ENCODE measurements at places on chromosomes 1 and 21. TPM values are rescaled to one million over a fixed set of nuclear protein-coding genes. Genes with fewer than 3 reads are reported as not detected.

The NFYC gene
- 75.9 TPM for total RNA-seq

The LCE2A gene
- total RNA-seq = not detected

The TCHH gene
- total RNA-seq = not detected

DNA sequence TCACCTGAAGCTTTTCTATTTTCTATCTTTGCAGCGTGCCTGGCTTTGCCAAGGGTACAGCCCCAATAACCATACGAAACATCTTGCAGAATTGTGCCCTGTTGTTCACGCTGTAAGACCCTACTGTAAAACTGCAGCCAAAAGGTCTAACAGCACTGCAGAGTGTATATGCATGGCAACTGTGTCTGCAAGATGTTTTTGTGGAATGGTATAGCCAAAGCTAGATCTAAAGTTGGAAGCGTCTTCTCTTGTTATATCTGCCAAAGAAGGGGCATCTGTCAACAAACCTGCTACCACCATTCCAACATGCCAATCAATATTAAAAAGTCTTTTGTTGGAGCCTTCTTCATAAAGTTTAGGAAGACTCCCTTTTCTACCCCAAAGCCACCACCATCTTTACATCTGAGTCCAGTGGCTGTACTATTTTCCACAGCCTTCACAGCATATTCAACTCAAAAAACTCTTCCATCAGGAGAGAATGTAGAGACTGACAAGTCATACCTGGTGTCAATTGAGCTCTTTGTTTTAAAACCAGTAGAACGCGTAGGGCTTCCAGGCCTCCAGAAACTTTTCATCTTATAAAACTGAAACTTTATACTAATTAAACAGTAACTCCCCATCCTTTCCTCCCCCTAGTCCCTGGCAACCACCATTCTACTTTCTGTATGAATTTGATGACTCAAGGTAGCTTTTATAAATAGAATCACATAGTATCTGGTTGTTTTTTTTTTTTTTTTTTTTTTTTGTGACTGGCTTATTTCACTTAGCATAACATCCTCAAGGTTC lies 40.0 kb downstream of the ZSCAN20 start:
- DNase-seq = no peak

DNA sequence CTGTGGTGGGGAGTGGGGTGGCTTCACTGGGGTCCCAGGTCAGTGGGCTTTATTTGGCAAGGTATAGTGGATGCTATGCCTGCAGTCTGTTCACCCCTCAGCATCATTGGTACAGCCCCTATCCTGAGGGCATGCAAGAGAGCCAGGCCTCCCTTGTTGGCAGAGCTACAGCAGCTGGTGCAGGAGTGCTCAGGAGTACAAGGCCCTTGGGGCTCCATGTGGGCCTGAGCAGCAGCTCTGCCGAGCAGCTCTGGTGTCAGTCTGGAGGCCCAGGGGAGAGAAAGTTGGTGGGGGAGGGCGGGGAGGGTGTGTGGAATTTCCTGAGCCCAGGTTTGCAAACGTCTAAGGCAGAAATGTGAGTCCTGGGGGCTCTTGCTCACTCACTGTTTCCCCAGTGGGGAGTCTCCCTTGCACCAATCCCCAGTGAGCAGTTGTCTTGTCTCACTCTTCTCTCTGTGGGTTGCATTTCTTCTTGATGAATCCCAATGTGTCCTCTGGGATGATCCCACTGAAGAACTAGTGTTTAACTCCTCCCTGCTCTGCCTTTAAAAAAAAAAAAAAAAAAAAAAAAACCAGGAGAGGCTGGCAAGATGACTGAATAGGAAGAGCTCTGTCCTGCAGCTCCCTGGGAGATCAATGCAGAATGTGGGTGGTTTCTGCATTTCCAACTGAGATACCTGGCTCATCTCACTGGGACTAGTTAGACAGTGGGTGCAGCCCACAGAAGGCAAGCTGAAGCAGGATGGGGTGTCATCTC lies 39.5 kb upstream of the CYP4X1 start:
- DNase-seq = no peak

DNA sequence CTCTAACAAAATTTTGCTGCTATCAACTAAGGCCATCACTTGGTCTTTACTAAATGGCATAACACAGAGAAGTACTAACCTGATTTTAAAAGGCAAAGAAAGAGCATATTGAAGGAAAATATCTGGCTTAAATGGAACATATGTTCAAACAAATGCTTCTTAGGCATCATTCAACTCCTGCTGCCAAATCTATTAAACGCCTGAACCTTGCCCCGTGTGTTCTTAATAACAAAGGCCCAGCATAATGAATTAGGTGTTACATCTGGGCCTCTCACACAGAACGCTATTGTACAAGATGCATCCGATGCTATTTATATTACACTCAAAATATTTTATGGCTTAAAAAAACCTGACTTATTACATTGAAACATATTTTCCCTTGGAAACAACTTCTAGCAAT lies 48.4 kb downstream of the B3GALNT2 start:
- DNase-seq = no peak

DNA sequence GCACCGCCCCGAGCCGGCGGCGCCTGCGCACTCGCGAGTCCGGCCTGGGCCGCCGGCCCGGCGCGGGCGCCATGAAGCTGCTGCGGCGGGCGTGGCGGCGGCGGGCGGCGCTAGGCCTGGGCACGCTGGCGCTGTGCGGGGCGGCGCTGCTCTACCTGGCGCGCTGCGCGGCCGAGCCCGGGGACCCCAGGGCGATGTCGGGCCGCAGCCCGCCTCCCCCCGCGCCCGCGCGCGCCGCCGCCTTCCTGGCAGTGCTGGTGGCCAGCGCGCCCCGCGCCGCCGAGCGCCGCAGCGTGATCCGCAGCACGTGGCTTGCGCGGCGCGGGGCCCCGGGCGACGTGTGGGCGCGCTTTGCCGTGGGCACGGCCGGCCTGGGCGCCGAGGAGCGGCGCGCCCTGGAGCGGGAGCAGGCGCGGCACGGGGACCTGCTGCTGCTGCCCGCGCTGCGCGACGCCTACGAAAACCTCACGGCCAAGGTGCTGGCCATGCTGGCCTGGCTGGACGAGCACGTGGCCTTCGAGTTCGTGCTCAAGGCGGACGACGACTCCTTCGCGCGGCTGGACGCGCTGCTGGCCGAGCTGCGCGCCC lies at the start of gene B3GALT6:
Gene B3GALT6 (plus strand): TSS at position 30 of the 588 bp plus-strand sequence. CDS start 42 bp downstream, at position 72.
- no peak for DNase-seq

DNA sequence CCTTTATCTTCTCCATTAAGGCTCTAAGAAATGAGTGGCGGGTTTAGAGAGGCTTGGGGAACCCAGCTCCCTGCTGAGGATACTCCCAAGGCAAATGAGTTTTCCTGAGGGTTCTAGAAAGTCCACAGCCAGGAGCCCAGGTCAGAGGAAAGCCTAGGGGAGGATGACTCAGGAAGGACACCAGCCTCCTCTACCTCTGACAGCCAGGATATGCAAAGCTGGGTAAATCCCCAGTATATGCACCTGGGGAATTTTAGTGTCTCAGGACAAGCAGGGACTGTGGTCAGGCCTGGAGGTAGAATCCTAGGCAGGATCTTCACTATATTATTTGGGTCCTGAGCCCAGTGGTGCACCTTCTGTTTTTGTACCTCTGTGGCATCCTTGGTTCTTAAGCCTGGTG lies 23.5 kb upstream of the WNT4 start:
- no peak for DNase-seq

DNA sequence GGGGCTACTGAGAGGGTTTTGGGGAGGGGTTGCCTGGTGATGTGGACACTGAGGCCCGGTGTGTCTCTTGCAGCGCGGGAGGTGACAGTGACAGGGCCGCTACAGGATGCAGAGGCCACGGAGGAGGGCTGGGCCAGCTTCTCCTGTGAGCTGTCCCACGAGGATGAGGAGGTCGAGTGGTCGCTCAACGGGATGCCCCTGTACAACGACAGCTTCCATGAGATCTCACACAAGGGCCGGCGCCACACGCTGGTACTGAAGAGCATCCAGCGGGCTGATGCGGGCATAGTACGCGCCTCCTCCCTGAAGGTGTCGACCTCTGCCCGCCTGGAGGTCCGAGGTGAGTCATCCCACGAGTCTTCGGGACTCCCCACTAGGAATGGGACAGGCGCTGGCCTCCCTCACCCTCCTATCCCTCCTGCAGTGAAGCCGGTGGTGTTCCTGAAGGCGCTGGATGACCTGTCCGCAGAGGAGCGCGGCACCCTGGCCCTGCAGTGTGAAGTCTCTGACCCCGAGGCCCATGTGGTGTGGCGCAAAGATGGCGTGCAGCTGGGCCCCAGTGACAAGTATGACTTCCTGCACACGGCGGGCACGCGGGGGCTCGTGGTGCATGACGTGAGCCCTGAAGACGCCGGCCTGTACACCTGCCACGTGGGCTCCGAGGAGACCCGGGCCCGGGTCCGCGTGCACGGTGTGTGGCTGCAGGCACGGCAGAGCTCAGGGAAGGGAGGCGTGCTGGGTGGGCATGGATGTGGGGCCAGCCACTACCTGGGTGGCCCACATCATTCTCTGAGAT lies 72.5 kb downstream of the OBSCN start:
- peak; percentile 56 for DNase-seq

DNA sequence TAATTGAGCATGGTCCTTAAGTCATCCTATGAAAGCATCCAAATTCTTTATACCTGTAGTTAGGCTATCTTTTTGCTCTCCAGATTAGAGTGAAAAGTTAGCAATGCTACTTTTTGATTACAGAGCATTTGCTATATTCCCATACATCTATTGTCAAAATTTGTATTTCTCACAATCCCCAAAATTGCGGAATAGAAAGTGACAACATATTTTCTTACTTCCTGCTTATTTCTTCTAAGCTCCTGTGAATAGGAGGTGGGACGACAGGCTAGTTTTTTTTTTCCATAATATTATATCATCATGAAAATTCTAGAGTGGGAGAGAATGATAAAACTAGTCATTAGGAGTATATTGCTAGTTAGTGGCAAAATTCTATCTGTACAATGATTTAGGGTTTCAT lies 264.0 kb upstream of the DPYD start:
- no peak for DNase-seq

DNA sequence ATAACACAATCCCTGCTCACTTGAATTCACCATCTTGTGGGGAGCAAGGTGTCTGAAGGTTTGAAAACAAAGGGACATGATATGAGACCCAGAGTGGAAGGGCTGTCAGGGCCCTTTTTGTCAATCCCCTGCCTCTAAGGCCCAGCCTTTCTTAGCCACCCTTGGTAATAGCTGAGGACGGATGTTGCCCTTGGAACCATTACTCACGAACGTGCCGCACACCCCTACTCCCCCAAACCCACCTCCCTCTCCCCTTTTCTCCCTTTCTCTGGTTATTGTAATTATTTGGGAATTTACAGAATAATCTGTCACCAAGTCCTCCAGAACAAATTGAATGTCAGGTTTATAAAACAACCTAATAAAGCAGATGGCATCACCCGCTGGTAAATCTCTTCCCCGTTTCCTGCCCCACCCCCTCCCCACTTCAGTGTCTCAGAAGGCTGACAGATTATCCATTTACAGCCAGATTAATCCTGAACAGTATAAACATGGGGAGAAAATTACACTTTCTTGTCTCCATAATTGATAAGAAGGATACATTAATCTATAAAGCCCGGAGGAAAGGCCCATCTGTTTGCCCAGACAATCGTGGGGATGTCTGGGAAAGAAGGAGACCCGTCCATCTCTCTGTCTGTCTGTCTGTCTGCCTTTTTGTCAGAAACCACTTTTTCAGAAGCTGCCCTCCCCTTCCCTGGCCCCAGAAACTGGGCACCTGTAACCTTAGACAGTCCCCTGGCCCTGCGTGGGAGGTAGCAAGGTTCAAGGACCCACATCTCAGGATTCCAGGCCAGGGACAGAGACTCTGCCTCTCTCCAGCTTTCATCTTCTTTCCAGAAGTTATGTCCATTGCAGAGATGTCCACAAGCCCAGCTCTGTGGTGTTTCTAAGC lies 60.6 kb upstream of the CD34 start:
- no peak for DNase-seq

DNA sequence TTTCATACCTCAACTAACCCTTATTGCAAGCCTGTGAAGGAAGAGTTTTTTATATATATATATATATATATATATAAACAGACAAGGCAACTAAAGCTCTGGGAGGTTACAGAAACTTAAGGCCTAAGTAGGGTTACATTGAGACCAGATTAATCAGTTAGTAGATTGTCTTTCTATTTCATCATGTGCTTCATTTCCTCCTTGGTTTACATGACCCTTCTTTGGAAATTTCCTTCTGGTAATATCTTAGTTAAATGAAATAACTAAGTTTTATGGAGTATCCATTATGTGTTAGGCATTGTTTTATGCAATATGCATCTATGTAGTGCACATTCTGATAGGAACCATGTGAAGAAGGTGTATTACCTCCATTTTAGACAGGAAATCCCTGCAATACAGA lies 112.7 kb downstream of the FGGY start:
- DNase-seq = no peak

DNA sequence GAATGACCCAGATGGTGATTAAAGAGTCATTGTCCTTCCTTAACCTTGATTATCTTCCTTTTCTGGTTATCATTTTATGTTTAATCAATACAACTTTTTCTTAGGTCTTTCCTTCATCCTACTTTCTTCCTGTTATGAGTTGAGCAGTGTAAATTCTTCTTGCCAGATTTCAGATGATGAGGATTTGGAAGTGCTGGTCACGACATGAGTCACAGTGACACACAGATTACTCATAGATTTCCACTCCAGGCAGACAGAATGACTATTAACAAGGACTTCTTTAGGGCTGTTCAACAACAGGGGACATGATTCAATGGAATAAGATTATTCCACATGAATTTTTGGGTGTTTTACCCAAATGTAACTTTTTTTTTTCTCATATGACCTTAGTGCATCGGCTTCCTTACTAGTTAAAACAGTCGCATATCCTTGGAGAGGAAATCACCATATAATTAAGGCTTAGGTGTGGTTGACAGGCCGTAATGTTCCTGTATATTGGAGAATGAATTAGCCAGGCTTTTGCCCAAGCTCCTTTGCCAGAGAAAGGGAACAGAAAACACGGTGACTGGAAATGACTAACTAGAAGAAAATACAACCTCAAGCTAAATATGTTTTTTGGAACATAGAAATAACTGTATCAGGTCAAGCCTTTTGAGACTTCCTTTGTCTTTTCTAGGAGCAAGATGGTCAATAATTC lies 44.2 kb downstream of the PRRX1 start:
- DNase-seq = peak; percentile 82

DNA sequence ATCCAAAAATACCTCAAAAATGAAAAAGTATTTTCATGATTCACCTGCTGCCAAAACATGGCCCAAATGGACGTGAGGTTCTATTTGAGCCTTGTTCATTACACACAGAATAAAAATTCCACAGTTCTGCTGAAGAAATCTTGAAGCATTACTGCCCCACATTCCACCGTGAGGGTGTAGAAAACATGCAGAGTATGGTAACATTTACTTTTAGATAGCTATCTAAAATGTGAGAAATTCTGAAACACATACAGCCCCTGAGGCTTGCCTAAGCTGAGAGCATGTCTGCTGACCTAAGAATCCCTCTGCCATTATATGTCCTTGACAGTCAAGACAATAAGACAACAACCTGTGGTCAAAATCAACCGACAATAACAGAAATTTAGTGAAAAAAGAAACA lies 186.5 kb downstream of the DSCAM start:
- DNase-seq = no peak

All from ascending aorta (tissue), 2 donors.